ENCODE measurements at places on chromosomes 6 and 20. TPM values are rescaled to one million over a fixed set of nuclear protein-coding genes. Genes with fewer than 3 reads are reported as not detected.

HMGCLL1 gene
- 0.12 TPM for total RNA-seq

ADAM33 gene
- total RNA-seq = 0.03 TPM

PGBD1 gene
- 4.7 TPM for total RNA-seq

OR2H1 gene
- not detected for total RNA-seq

IL17F gene
- not detected for total RNA-seq

TRIM40 gene
- total RNA-seq = not detected

OVOL2 gene
- 0.18 TPM for total RNA-seq

FGD2 gene
- total RNA-seq = not detected

MEI4 gene
- not detected for total RNA-seq

PRSS35 gene
- 0.05 TPM for total RNA-seq

QRSL1 gene
- 8.5 TPM for total RNA-seq

PRL gene
- not detected for total RNA-seq

KHDRBS2 gene
- not detected for total RNA-seq

HLA-DOB gene
- 0.19 TPM for total RNA-seq

THBS2 gene
- total RNA-seq = not detected

LKAAEAR1 gene
- total RNA-seq = 1.3 TPM

ZMYND8 gene
- total RNA-seq = 14.3 TPM

BRPF3 gene
- total RNA-seq = 10.5 TPM

CRISP2 gene
- total RNA-seq = not detected

TP53TG5 gene
- total RNA-seq = not detected

SCRT2 gene
- not detected for total RNA-seq

C20orf202 gene
- not detected for total RNA-seq

SEL1L2 gene
- total RNA-seq = not detected

GPR63 gene
- total RNA-seq = 0.60 TPM

HLA-DRB5 gene
- total RNA-seq = not detected

SCGN gene
- 0.30 TPM for total RNA-seq

ZC3H12D gene
- 0.14 TPM for total RNA-seq

NTSR1 gene
- total RNA-seq = 0.10 TPM

MATN4 gene
- total RNA-seq = 0.06 TPM

ADGRF1 gene
- total RNA-seq = 0.16 TPM

ELOVL4 gene
- 2.0 TPM for total RNA-seq

ANKEF1 gene
- total RNA-seq = 7.8 TPM

KHDC1L gene
- total RNA-seq = 0.40 TPM

INSM1 gene
- total RNA-seq = not detected

SLC22A23 gene
- 10.3 TPM for total RNA-seq

CST5 gene
- total RNA-seq = not detected

C4A gene
- total RNA-seq = 1.5 TPM

RAET1L gene
- 0.40 TPM for total RNA-seq

ADTRP gene
- total RNA-seq = 0.36 TPM

DEFB124 gene
- total RNA-seq = not detected

TSHZ2 gene
- total RNA-seq = not detected

TDRD6 gene
- not detected for total RNA-seq

OR2J3 gene
- not detected for total RNA-seq

GABRR1 gene
- total RNA-seq = not detected

SLC22A3 gene
- total RNA-seq = 41.5 TPM

PPIL1 gene
- total RNA-seq = 42.2 TPM

KIF25 gene
- not detected for total RNA-seq

DTD1 gene
- total RNA-seq = 82.6 TPM

ZBTB12 gene
- 5.3 TPM for total RNA-seq

FUT9 gene
- total RNA-seq = not detected

EPB41L1 gene
- 70.8 TPM for total RNA-seq

MOG gene
- total RNA-seq = not detected

PRR18 gene
- 0.09 TPM for total RNA-seq

C6orf132 gene
- 1.8 TPM for total RNA-seq

TSPO2 gene
- total RNA-seq = not detected

MSH5 gene
- 15.5 TPM for total RNA-seq

Data from A549 treated with CORT108297 at 1 μM for 4 hours (cell line).